Psoas muscle (tissue), 8 donors: ENCODE measurements at places on chromosomes 11 and 22. TPM values are rescaled to one million over a fixed set of nuclear protein-coding genes. Genes with fewer than 3 reads are reported as not detected.

DNA sequence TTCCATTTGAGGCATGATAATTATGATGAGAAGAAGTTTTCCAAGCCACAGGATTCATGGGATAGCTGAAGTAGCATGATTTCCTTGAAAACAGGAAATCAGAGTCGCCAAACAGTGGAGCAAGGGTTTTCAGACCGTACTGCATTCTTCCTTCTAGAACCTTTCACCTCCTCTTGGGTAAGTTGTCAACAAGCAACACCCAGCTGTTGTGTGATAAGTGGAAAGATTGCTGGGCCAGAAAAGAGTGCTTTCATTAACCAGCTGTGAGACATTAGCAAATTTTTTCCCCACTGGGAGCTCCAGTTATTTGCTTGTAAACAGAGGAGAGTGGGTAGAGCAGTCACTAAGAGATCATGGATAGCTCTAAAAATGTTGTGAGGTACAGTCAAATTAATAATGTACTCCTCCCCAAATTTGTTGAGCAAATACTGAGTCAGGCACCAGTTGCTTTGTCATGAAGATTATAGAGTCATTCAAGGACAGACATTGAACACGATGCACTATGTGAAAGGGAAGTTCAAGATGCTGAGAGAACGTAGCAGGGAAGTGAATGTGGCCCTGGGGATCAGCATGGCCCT lies 11.7 kb upstream of the MPEG1 start:
- no peak for DNase-seq

GRCh38 chr22:27090611-27091011 lies 433.2 kb downstream of the MIAT start:
- DNase-seq: no peak

GRCh38 chr22:17767233-17768065 lies 6.8 kb downstream of the BID start:
- no peak for DNase-seq

SLC2A11 gene
- total RNA-seq: 4.5 TPM
